ENCODE measurements at places on chromosomes 6 and 20.
A peak's percentile ranks its signal among the peaks of the same experiment; 100 is the strongest.

DNA sequence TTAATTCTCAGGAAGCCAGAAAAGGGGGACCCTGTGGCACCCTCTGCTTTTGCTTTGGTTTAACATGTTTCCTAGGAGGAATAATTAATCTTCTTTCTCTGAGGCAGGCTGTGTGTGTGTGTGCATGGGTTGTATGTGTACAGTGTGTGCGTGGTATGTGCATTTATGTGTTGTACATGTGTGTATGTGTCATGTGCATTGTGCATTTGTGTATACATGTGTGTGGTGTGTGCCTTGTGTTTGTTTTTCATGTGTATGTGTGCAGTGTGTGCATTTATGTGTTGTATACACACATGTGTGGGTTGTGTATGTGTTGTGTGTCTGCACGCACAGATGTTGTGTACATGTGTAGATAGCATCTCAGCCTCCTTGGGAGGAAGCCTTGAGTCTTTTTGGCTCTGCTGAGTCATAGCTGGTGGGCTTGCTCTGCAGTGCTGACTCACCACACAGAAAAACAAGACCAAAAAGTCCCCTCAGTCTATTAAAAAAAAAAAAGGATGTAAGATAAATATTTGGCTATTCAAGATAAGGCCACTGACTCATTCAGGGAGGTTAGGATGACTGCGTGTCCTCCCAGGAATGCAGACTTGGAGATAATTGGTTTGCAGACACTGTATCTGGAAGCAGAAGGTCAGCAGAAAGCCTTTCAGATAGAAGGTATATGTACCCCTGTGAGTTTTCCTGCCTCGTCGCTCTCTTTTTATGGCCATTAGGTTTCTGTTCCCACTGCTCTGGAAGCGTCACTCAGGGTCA lies 58.6 kb downstream of the SYNJ2 start:
- DNase-seq, result peak; percentile 70

- no peak for DNase-seq
These were observed 30.9 kb downstream of the ANGPT4 start for GRCh38 chr20:884983-885952.

DNA sequence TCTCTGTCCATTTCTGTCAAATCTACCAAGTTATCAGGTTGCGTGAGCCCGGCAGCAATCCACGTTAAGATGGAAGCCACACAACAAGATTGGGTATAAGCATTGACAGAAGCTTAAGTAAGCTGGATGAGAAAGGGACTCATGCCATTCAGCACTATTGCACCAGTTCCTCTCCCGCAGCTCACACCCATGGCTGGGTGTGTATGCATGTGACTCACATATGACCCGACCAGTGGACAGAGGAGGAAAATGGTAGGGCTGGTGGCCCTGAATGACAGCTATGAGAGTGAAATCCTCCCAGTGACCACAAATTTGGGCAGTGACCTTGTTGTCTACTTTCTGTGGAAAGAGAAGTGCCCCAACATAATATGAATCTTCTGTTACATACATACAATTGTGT lies 113.5 kb downstream of the OTOR start:
- DNase-seq, result no peak

DNA sequence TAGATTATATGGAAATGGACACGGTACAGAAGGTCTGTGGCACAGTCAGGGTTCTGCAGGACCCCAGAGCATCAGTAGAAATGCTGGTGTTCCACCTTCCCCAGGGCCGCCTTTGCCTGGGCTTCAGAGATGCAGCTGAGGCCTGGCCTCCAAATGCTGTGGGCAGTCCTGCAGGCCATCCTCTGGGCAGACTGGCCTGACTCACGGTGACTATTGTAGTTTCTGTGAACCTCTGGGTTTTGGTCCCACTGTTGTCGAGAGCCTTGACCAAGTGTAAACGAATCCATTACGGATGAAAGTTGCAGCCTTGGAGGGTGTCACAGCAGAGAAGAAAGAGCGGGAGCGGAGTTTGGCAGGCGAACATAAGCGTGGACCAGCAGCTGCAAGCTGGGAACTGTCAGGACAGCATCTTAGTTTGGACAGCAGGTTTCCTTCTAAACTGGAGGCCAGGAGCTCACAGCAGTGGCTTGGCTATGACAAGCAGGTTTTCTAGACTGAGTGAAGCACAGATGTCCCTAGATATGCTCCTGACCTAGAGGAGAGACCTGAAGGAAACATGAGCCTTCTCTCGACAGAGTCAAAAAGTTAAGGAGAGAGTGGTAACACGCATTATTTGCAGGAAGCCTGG lies 46.2 kb upstream of the BCLAF1 start:
- no peak for DNase-seq

- no peak for DNase-seq
These were observed 244.0 kb downstream of the TMEM242 start for GRCh38 chr6:157079277-157079676.

- no peak for DNase-seq
These were observed 169.0 kb downstream of the FUT9 start for GRCh38 chr6:96184798-96185197.

- DNase-seq, result no peak
These were observed 32.6 kb upstream of the PCMTD2 start for GRCh38 chr20:64222851-64223525.

DNA sequence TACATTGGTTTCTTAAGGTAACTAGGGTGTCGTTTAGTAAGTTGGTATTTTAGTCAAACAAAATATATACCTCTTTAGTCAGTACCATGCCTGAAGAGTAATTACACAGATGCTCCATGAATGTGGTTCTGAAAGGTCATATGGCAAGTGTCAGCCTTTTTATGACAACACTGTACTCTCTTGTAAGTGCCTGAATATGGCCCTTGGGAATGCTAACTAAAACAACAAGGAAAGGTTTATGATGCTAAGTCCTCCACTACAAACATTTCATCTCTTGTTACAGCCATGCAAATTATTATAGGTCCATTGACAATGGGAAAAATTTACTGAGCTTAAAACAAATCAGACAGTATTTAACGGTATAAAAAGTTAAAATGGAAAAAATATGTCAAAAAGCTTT lies 39.0 kb upstream of the SUPT3H start:
- DNase-seq, result no peak

- DNase-seq, result no peak
These were observed 84.1 kb upstream of the EPB41L1 start for GRCh38 chr20:36070451-36070850.

DNA sequence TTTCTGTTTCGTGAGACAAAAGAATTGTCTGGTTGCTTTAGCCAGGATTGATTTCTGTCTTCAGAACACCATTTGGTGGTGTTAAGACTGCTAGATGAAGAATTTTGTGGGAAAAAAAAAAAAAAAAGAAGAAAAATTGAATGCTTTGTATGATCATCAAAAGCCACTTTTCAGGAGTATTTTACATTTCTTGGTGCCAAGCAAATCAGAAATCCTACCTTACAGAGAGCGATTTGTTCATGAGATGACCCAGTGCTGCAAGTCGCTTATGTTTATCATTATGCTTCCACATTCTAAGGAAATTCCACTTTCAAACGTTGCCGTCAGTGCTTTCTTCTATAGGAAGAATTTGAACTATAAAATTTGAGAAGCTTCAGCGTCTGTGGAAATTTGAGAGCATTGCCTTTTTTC lies 228.7 kb downstream of the BCKDHB start:
- DNase-seq, result no peak

GRCh38 chr6:137856138-137856898 lies 10.7 kb upstream of the TNFAIP3 start:
- DNase-seq, result no peak

DNA sequence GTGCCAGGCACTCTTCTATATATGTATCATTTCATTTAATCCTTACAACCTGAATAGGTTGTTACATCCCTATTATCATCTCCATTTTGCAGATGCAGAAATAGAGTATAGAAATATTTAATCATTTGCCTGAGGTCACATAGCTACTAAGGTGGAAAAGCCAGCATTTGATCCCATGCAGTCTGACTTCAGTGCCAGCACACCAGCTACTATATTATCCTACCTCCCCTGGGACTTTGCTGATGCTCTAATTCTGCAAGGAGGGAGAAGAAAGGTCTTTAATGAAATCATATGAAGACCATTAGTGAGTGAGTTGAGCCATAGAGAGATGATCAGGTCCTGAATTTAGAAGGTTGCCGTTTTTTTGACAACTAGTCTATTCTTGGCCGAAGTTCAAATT lies 53.7 kb downstream of the TOP1 start:
- DNase-seq, result no peak

DNA sequence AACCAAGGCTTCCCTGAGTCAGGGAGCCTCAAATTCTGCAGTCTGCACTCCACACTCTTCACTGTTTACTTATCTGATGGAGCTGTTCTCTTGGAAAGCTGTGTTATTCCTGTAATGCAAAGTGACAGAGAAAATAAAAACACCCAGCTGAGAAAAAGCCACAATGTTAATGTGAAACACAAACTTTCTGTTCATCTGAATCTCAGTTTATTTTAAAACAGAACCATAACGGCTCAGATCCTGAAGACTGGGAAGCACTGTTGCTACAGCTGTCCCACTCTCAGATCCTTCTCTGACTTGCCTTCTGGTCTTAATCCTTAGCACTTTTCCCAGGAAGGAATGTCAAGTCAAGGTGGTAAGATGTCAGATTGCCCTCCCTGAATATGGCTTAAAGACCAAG lies 736.6 kb downstream of the DHX35 start:
- no peak for DNase-seq

GRCh38 chr6:30155520-30156261 lies 5.3 kb downstream of the TRIM10 start:
- no peak for DNase-seq

DNA sequence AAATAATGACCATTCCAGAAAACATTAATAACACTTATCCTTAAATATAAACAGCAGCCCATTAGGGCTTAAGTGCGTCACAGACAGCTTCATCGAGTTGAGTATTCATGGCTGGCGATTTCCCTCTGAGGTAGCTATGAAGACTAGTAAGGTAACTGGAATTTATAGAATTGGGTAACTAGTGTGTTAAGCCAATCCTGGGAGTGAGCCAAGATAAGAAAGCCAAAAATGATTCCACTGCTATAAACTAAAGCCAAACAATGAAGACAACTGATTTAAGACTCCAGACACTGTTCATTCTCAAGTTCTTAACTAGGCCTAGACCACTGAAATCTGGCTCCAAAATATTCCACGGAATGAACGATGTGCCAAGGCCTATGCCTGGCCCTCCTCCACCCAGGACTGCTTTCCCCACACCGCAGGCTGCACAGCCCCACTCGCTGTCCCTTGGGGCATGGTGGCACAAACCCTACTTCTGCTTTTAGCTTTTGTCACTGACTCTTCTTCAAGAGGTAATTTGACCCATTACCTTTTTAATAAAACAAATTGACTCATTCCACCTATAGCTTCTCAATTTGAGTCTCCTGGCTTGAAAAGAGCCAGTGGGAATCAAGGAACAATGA lies 66.0 kb downstream of the BLOC1S5 start:
- DNase-seq, result no peak

- no peak for DNase-seq
These were observed 102.2 kb downstream of the NRN1 start for GRCh38 chr6:5904532-5904931.

DNA sequence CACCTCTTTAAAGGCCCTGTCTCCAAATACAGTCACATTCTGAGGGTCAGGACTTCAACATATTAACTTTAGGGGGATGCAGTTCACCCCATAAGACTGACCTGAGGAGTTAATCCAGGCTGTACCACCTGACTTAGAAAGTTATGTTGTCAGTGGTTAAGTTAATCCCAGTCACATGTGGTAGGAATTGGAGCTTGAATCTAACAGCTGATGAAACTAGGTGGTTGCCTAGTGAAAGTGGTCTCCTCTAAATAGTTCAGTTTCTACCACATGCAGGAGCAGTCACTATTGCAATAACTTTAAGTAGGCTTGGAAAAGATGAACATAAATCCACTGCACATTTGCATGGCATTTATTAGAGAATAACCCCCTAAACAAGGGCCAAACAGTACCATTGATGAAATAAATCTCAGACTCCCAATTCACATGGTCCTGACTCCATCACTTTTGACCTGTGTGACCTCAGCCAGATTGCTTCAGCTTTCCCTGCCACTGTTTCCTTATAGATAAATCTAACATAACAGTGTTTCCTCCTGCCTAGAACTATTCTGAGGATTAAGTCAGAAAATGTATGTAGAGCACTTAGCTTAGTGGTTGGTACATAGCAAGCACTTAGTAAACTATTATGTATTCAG lies 20.1 kb downstream of the SAMD5 start:
- DNase-seq, result no peak

DNA sequence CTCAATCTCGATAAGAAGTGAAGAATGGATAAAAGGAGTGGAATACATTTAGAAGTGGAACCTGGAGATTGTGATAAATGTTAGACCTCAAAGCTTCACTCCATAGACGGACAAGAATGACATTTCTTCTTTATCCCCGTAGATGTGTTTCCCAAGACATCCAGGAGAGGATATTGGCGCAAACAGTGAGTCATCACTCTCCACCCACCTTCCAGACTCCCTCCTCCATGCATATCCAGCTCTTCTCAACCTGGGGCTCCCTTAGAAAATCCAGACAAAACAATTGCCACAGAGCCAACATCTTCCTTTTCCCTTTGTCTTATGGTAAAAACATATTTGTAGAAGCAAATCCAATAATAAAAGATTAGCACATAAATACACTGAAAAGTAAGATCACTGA lies 586.1 kb downstream of the PTPRT start:
- no peak for DNase-seq

- no peak for DNase-seq
These were observed 47.9 kb downstream of the STK35 start for GRCh38 chr20:2149507-2149906.

GRCh38 chr6:168190014-168190405 lies 111.0 kb upstream of the FRMD1 start:
- peak; percentile 65 for DNase-seq

DNA sequence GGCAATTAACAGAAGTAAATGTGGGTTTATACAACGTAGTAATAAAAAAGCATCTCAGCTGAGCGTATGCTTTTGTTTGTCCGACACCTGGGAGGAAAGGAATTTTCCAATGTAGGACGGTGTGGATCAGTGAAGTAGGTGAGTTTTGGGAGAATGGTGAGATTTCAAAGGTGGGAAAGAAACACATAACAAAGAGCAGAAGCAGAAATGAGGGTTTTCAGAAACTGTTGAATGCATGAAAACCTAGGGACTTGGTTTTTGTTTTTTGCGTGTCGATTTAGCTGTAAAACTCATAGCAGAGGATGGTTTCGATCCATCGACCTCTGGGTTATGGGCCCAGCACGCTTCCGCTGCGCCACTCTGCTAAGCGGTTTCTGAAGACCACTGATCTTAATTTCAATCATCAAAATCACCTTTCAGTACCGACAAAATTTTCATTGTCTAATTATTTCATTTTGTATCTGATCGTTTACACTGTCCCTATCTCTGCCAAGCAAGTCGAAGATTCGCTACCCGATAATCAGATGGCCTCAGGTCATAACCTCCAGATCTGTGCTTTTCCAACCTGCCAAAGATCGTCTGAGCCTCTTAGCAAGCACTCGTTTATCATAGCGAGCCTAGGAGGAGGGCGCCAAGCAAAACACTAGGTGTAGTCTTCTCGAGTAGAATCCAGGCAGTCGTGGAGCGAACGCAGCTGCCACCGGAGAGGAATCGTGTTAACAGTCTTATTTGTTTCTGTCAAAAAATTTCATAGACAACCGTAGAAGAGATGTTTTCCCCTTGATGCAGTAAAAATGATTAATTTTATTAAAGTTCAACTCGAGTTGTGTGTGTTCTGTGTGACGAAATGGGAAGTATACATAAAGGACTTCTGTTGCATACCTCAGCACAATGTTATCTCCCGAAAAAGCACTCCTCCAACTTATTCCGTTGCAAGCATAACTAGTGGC lies 20.9 kb upstream of the POM121L2 start:
- no peak for DNase-seq
